ENCODE measurements at places on chromosomes 1 and 21.

DNA sequence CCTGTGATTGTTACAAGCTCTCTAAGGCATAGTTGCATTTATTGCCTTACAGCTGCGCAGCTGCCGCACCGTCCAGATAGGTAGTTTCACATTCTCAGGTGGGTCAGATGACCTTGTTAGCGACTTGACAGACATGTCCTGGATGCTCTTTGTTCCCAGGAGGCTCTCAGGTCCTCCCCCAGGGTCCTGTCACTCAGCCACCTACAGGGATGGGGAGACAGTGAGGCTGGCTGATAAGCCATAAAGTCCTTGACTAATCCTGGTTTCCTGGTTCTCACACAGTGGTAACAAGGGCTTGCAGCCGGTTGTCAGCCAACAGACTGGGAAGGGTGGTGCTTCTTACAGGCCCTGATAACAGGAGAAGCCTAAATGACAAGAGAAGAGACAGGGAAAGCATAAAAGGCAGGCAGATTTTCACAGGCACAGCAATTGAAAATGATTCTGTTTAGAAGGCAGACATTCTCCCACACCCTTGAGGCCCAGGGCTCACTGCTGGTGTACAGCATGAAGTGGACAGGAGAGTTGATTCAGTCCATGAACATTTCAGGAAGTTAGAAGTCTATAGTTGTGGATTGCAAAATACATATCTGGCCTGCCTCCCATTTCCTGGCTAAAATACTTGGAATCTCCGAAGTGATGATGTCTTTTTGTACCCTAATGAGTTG lies 2.9 kb downstream of the ARF1 start:
- DNase-seq = no peak

- no peak for DNase-seq
These were observed 39.8 kb downstream of the COL6A1 start for GRCh38 chr21:46021398-46021797.

DNA sequence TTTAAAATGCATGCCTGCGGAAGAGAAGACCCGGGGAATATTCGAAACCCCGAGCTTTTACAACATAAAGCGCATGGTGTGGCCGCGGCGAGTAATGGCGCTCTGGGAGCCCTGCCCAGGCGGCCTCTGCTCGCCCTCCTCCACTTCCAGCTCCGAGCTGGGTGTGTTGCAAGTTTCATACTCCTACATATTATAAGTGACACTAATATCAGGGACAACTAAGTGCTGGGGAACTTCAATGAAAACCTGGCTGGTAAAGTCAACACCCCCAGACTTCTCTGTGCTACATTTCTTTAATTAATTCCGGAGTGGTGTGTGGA lies 11.8 kb downstream of the SIM2 start:
- no peak for DNase-seq

DNA sequence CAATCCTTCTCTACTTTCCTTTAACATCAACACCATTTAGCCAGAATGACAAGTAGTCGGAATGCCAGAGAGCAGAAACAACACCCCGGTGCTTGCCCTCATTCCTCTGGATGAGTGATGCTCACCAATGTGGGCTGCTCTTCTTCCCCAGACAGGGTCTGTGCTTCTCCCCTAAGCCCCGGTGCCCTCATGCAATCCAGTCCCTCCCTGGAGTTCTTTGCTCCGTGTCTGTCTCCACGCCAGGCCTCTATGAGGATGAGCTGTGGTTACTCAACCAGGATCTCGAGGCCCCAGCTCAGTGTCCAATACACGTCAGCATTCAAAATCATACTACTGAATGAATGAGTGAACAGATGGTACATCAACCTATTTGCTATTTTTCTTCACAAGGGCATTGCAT lies 29.7 kb upstream of the PDE9A start:
- no peak for DNase-seq

DNA sequence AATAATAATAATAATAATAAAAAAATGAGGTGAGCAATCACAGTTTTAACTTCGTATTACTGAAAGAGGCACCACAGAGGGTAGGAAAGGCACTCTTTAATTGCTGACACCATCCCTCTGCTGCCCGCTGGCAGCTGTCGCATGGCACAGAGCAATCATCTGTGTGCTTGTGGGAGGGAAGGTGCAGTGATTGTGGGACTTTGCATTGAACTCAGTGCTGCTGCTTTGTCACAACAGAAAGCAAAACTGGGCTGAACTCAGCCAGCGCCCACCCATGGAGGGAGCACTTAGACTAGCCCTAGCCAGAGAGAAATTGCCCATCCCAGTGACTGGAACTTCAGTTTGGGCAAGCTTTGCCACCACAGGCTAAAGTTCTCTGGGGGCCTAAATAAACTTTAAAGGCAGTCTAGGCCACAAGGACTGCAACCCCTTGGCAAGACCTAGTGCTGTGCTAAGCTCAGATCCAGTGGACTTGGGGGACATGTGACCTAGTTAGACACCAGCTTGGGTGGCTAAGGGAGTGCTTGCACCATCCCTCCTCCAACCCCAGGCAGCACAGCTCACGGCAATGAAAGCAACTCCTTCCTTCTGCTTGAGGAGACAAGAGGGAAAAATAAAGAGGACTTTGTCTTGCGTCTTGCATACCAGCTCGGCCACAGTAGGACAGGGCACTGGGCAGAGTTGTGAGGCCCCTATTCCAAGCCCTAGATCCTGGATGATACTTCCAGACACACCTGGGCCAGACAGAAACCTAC lies 59.3 kb downstream of the WDR4 start:
- no peak for DNase-seq

DNA sequence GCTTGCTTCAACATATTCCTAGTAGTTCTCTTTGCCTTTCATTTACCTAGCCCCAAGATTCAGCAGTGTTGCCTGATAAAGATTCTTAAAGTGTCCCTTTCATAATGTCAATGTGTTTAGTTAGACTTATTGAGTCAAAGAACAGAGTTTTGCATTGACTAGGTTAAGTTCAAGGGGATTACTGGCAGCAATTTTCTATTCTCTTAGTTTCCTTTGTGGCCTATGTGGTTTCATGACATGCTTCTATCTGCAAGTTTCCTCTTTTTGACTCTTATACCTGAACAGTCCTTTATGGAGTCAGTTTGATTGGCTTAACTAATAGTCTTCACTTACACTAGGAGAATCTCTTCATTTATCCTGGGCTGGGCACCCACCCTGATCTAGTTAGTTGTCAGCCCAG lies 151.3 kb downstream of the ADGRL4 start:
- no peak for DNase-seq

DNA sequence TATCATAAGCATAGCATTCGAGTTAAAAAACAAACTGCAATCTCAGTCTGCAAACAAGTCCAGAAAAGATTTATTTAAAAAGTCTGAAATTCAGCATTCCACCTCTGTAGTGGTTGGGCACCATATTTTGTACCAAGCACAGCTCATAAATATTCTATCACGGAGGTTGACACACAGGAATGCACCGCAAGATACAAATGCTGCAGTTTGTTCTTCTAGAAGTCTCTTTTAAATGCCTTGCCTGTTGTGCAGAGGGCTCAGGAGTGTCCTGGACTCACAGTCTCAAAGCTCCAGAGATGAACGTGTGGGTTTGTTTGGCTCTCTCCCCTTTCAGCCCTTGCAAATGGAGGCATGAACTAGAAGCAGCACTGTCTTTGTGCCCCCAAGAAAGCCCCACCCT lies 212.4 kb upstream of the USP24 start:
- no peak for DNase-seq
